ENCODE measurements at places on chromosomes 4 and X.

DNA sequence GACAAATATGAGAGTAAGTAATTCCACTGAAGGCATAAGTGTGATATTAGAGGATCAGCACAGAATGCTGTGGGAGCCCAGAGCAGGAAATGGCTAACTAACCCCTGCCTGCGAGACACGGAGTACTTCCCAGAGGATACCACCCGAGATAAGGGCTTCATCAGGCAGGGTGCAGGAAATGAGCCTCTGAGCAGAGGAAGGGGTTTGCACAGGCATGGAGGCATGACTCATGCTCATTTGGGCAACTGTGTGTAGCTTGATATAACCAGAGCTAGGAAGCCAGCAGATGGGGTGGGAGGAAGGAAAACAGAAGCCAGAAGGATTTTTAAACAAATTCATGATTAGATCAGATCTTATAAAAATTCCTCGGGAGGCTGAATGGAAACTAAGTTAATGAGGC, 70.0 kb upstream of the TSPAN5 start:
- no peak for DNase-seq

GRCh38 chrX:48897157-48897624, 377 bp downstream of the TIMM17B start:
- DNase-seq = peak; percentile 81

GRCh38 chr4:127631420-127631819, 1.3 kb upstream of the INTU start:
- DNase-seq = no peak

DNA sequence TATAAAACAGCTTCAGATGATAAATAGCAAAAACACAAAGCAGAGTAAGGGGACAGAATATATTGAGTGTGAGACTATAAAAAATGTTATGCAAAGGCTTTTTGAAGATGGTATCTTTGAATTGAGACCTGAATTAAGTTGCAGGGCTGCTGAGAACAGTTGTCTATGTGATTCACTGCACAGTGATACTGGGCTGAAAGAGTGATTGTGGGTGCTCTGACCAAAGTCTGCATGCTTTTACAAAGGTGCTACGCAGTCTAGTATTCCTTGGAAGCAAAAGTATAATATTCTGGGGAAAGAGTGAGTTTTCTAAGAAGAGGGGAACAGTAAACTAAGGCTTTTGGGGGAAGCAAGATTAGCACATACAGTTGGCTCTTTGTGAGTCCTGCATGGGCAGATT, 234.0 kb downstream of the ARHGAP10 start:
- no peak for DNase-seq

DNA sequence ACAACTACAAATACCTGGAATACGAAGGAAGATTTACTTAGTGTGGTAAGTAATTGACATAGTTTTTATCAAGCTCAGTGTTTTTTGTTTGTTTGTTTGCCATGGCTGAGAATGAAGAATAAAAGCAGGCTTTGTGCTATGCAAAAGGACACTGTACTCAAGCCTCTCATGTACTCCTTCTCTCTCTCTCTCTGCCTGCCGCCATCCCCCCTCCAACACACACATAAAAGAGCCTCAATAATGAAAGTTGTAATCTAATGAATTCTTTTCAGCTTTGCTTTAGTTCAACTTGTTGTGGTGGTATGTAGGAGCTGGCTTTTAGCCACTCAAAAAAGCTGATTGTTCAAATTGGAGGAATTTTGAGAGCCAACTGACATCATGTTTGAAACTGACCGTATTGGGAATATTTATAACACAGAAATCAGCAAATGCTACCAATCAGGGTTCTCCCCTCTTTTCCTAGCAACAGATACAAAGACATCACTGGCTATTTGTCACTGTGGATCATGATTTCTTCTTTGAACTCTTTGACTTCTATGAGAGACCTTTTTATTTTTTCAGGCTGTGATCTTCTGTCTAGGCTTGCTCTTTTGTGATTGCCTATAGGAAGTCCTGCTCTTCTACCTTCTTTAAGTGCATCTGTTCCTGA, 1148.8 kb downstream of the RAPGEF2 start:
- no peak for DNase-seq
